Stomach (tissue), 19 donors: ENCODE measurements at places on chromosomes 7 and 10. TPM values are rescaled to one million over a fixed set of nuclear protein-coding genes. Genes with fewer than 3 reads are reported as not detected.

- DNase-seq = no peak
These were observed 175.0 kb downstream of the CTNNA3 start for GRCh38 chr10:67520924-67521520.

- DNase-seq = peak; percentile 42
These were observed 4.8 kb upstream of the CYP3A43 start for GRCh38 chr7:99822731-99823718.

GRCh38 chr10:97018251-97019212 lies 167.2 kb downstream of the SLIT1 start:
- DNase-seq = no peak

The OR2A42 gene
- not detected for total RNA-seq

The SLC13A4 gene
- not detected for total RNA-seq
